Fibroblast of skin of left biceps (primary cell): ENCODE measurements at places on chromosomes 1 and 21.

- DNase-seq, result peak; percentile 9
Measured at GRCh38 chr1:23101101-23101827, 67.4 kb downstream of the LUZP1 start.

GRCh38 chr1:116426401-116426800 is 53.4 kb downstream of the ATP1A1 start:
- DNase-seq, result no peak

DNA sequence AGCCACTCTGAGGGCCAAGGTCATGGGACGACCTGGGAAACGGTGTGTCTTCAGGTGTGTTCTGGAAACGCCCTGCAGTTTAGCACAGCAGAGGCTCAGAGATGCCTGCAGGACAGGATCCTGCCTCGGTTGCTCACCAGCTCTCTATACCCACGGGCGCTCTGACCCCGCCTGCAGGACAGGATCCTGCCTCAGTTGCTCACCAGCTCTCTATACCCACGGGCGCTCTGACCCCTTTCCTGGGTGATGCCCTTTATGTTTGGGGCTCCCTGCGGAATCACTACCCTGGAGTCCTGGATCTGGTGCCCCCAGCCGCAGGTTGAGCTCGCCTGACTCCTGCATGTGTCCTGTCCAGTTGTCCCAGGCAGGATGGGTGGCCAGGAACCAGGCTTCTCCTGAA is 32.5 kb downstream of the TFF3 start:
- no peak for DNase-seq

GRCh38 chr21:28423521-28424190 is 569.0 kb downstream of the LTN1 start:
- no peak for DNase-seq

DNA sequence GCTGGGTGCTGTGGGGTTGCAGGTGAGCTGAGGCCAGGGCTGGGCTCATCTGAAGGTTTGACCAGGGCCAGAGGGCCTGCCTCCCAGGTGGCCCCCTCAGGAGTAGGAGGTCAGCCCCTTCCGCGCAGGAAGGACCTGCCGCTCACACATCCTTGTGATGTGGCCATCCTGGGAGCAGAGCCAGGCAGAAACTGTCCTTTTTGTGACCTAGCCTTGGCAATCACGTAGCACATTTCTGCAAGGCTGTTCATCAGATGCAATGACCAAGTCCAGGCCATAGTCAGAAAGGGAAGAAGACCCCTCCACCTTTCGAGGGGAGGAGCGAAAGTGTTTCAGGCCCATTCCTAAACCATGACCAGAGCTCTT is 55.5 kb upstream of the TRAPPC10 start:
- DNase-seq, result no peak

DNA sequence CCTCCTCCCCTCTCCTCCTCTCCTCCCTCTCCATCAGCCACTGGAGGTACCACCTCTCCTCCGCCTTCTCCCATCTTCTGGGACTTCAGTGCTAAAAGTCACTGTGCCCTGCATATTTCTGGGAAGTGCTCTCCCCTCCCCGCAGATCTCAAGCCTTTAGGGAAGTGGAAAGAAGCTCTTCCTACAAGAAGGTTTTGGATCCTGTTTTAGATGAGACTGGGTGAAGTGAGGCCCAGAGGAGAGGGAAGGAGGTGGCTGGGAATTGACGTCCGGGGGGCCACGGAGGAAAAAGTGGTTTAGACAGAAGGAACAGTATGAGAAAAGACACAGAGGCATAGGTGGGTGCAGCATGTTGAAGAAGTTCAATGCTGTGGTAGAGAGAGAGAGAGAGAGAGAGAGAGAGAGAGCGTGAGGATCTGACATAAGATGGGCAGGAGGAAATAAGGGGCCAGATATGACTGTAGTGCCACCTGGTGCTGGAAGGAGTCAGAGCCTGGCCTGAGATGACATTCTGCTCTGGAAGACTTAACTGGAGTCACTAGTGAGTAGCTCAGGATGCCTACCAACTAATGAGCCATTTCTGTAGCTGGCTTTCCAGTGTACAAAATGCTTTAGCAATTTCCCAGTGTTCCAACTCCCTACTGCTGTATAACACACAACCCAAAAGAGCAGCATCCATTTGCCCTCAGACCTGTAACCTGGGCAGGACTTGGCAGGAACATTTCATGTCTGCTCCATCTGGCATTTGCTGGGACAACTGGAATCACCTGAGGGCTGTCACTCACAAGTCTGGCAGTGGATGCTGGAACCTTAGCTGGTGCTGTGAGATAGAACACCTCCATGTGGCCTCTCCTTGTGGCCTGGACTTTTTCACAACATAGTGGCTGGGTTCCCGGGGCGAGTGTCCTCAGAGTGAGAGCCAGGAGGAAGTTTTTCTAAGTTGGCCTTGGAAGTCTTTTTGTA is 16.6 kb upstream of the ZSCAN20 start:
- DNase-seq, result peak; percentile 58

DNA sequence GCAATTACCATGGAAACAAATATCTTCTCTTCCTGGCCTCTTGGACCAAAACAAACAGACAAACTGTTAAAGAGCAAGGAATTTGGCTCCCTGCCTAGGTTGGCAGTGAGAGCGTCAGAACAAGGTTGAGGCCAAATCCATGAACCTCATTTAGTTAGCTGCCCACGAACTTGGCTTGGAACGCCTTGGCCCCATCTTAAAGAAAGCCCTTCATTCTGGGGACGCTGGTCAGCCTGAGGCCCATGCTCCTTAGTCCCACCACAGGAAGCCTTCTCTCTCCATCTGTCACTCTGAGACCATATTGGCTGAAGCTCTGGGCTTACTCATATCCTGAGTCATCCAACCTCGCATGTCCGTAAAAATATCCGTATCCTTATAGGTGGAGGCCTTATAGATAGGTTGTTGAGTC is 62.4 kb upstream of the DIRAS3 start:
- no peak for DNase-seq

GRCh38 chr1:89088572-89088971 is 23.6 kb upstream of the GBP1 start:
- no peak for DNase-seq

GRCh38 chr1:164855716-164856329 is 296.8 kb downstream of the PBX1 start:
- DNase-seq, result no peak

DNA sequence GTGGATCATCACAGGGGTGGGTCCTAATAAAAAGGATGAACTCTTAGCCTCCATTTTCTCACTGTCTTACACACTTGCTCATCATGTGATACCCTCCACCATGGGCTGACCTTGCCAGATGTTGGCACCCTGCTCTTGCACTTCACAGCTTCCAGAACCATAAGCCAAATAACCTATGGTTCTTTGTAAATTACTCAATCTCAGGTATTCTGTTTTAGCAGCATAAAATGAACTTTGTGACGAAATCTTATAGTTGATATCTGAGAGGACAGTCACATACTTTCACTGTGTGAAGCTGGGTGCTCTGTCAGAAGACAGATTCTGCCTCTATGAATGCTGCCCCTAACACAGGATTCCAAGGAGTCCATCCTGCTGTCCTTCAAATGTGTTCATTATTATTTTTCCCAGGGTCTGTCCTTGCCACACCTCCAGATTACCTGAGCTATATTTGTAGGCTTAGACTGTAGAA is 13.8 kb downstream of the DUSP10 start:
- no peak for DNase-seq

DNA sequence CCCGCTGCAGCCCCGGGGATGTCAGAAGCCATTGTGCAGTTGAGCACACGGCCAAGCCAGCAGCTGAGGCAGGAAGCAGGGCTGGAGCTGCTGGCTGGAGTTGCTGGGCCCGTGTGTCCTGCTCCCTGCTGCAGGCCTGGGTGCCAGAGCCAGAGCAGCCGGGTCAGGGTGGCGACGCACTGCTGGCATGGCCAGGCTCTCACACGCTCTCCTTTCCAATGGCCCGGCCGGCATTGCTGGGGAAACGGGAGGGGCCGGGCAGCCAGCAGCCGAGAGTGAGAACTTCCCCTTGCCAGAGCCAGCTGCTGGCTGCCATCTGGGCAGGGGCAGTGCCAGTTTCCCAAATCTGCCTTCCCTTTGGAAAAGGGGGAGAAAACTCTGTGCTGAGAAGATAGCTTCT is 82.4 kb upstream of the PROX1 start:
- no peak for DNase-seq

- DNase-seq, result no peak
Measured at GRCh38 chr1:200524092-200524491, 96.5 kb downstream of the KIF14 start.

- no peak for DNase-seq
Measured at GRCh38 chr1:174040387-174040786, 18.2 kb upstream of the RC3H1 start.

- no peak for DNase-seq
Measured at GRCh38 chr1:244445320-244446181, 6.2 kb downstream of the ADSS2 start.

GRCh38 chr1:154972213-154972516 is 1.6 kb upstream of the SHC1 start:
- DNase-seq, result no peak
